ENCODE measurements at places on chromosomes 7 and 10.

- no peak for DNase-seq
Measured at GRCh38 chr10:22634093-22634492, 80.3 kb downstream of the PIP4K2A start.

DNA sequence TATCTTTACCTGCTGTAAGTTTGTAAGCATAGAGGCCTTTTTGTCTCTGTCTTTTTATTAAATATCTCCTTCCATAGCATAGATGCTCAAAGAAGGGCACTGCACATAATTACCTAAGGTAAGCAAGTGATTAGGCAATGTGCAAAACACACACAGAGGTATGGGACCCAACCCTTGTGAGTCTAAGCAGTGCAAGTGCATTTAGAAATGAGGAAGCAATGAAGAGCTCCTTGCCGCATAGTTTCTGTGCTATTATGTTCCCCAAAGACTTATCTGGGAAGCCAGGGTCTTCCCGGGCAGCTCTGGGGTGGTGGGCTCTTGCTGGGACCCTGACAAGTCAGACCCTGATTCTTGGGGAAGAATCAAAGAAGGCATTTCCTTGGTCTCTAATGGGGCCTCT, 13.5 kb upstream of the MGAM2 start:
- no peak for DNase-seq

DNA sequence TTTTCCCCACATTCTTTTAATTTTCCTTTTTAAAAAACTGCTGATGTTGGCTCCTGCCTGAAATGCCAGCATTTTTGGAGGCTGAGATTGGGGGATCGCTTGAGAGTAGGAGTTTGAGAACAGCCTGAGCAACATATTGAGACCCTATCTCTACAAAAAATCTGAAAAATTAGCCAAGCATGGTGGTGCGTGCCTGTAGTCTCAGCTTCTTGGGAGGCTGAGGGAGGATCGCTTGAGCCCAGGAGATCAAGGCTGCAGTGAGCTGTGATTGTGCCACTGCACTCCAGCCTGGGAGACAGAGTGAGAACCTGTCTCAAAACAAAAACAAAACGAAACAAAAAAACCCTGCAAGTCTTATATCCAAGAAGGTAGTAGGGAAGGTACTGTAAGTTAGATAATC, 51.7 kb downstream of the ZMYND11 start:
- DNase-seq = no peak

DNA sequence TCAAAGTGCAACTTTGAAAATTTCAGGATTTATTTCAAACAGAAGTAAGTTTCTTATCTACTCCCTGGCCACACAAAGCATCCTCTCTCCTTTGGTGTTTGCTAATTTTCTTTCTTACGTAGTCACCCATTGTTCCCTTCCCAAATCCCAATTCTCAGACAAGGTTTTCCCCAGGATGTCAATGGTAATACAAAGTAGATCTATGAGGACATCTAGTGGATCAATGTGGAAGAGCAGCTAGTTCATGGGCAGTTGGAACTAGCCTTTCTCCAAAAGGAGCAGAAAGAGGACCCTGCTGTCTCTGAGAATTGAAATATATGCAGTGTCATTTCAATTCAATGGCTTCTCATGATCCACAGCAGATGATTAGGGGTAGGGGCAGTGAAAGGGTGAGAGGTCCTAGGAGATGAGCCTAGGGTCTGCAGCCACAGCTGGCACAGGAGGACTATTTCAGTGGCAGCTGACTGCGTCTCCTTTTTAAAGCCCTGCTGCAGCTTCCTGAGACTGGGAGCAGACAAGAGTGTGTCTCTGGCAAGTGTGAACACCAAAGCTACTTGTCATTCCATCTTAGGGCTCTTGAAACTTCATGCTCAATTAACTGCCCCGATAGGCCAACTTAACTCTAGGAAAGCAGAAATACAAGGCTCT, 632.6 kb downstream of the KCNMA1 start:
- peak; percentile 56 for DNase-seq

DNA sequence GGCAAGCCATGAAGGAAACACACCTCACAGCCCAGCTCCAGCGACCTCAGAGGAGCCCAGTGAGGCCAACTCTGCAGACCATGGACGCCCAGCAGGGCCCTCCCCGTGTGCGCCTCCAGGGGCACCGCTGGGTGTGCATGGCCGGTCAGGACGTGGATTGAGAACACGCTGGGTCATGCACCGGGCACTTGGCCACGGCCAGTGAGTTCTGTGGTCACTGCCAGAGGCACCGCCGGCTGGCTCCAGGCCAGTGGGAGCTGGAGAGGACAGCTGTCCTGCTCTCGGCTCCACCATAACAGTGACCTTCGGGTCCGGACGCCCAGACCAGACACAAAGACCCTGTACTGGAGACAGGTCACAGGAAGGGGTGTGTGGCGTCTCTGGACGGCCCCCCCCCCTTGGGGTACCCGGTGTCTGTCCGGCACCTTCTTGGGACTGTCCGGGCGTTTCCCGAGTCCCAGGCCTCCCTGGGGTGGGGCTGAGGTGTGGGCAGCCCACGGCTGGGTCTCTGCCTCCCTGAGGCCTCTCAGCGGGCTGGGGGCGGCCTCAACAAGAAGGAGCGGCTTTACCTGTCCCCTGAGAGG, 50.4 kb upstream of the NKX6-2 start:
- no peak for DNase-seq

GRCh38 chr10:85607043-85607695, 759.4 kb downstream of the GRID1 start:
- no peak for DNase-seq

DNA sequence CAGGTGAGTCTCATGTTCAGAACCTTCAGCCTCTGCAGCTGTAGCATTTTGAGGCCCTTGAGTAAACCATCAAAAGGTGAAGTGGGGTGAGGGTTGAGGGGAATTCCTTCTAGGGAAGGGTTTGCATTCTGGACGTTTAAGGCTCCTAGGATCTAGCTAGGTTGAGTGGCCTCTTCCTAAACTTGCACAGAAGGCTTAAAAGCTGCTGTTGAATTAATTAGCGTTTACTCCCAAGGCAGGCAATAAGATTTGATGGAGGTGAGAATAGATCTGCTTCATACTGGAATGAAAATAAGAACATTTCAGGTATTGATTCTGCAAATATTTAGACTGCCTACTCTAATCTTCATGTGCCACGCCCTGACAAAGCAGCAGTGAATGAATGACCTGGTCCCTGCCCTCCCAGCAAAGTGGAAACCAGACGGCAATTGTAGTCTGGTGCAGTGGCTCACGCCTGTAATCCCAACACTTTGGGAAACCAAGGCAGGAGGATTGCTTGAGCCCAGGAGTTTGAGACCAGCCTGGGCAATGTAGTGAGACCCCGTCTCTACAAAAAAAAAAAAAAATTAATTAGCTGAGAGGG, 11.4 kb upstream of the KPNA7 start:
- DNase-seq = no peak

DNA sequence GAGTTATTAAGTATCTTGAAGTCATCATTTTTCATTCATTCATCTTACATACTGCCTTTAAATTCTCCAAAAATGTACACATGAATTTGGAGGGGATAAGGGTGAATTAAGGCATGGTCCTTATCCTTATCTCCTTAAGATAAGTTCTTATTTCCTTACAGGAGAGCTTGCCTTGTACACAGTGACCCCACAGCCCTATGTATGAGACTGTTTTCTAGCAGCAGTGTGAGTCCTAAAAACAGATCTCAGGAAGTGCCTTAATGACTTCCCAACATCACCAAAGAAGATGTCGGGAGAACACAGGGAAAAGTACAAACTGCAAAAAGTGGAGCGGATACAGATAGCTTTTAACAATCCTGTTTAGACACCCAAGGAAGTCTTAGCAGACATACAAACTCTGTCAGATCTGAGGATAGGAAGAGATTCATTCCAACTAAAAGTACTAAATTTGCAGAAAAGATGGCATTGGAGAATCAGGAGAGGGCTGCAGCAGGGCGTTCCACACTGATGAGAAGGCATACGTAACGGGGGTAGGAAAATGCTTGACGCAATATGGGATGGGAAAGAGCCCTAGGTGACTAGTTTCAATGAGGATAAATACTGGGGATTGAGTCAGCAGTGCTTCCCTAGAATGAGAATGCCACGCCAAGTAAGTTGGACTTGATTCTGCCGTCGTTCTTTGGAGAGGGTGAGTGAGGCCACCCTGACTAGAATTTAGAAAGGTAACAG, 570.2 kb downstream of the PARD3 start:
- DNase-seq = peak; percentile 34

- no peak for DNase-seq
Measured at GRCh38 chr10:66259836-66260235, 666.0 kb upstream of the LRRTM3 start.

- DNase-seq = no peak
Measured at GRCh38 chr10:129993621-129994020, 29.5 kb upstream of the EBF3 start.

- no peak for DNase-seq
Measured at GRCh38 chr7:121140790-121141189, 152.3 kb downstream of the CPED1 start.
